ENCODE measurements at places on chromosomes 5 and 9.

GRCh38 chr5:167831754-167832504, 459.5 kb upstream of the WWC1 start:
- no peak for DNase-seq

- no peak for DNase-seq
Observed at GRCh38 chr5:139955616-139956273, 87.4 kb downstream of the NRG2 start.

- DNase-seq: no peak
Observed at GRCh38 chr9:112054916-112055315, 120.2 kb downstream of the SUSD1 start.

DNA sequence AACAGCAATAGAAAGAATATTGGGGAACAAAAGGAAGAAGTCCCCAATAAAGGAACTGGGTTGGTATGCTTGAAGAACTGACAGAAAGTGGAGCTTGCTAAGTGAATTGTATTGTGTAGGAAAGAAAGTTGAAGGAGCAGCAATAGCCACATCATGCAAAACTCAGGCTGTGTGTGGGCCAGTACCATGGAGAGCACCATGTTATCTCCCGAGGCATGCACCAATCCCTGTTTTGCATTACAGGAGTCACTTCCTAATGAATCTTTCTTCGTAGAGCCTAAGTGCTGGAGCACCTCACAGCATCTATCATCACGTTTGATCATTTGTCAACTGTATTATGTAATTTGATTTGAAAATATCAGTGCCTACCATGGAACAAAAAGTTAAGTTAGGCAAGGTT, 137.7 kb upstream of the NMUR2 start:
- DNase-seq: no peak

DNA sequence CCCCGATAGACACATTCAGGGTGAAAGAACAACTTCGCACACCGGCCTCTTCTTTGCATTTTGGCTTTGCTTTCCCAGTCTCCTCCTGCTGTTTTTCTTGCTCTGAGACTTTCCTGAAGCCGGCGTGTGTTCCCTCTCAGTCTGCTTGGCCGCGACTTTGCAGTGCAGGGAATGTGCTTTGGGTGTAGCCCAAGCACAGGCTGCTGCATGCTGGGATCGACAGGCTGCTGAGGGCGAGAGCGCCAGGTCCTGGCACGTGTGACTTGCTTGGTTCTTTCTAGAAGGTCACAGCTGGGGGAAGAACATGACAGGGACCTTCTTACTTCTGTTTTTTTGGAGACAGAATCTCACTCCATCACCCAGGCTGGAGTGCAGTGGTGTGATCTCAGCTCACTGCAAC, 40.6 kb downstream of the TENT4A start:
- DNase-seq: no peak

- DNase-seq: no peak
Observed at GRCh38 chr5:177433658-177434217, 7.3 kb downstream of the GRK6 start.

DNA sequence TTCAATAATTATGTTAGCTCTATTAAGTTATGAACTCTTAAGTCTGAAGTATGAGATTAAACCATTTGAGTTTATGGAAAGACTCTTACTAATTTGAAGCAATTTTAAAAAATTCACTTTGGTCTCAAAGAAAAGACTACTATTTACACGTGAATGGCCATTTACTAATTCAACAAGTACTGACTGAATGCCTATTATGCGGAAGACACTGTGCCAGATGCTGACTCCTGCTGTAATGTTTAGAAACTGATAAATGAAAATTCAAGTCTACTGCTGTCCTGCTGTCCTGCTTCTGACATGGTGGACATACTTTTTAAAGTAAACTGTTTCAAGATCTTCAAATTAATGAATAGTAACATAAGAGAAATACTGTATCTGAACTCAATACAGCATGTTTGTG, 116.2 kb downstream of the MPDZ start:
- peak; percentile 51 for DNase-seq

GRCh38 chr9:69421908-69422801, 97.1 kb downstream of the ENTREP1 start:
- peak; percentile 64 for DNase-seq

DNA sequence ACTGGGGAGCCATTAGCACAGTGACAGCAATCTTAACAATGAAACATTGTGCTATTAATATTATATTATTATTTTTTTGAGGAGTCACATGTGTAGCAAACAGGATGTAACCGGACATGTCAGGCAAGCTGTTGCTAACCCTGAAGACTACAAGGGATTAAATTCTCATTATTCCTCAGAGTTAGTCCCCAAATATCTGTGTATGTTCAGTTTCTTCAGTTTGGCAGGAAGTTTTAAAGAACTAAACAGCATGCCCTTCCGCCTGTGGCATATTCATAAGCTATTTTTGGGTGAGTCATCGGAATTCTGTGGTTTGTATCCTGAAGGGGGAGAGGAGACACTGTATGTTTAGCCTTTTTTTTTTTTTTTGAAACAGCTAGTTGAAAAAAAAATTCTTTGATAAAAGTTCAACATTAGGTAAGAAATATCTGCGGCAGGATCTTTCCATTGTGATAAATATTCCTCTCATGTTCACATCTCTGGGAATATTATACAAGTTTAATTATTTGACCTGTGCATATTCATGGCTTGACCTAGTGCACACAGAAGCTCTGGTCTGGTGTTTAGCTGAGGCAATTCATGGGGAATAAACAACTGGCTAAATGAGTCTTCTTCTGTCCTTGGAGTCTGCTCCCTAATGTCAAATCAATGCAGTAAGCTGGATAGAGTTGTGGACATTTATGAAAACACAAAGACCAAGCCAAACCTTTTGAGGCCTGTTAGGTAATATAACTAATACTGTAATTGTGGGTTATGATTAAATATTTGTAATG, 202.7 kb upstream of the CDKN2B start:
- DNase-seq: no peak

Data from NCI-H748 treated with DMSO at 0.1 percent for 48 hours (cell line).